ENCODE measurements at places on chromosomes 2 and 18. TPM values are rescaled to one million over a fixed set of nuclear protein-coding genes. Genes with fewer than 3 reads are reported as not detected.

SNTG2 gene
- total RNA-seq = 1.3 TPM

MERTK gene
- total RNA-seq = 0.75 TPM

DNA sequence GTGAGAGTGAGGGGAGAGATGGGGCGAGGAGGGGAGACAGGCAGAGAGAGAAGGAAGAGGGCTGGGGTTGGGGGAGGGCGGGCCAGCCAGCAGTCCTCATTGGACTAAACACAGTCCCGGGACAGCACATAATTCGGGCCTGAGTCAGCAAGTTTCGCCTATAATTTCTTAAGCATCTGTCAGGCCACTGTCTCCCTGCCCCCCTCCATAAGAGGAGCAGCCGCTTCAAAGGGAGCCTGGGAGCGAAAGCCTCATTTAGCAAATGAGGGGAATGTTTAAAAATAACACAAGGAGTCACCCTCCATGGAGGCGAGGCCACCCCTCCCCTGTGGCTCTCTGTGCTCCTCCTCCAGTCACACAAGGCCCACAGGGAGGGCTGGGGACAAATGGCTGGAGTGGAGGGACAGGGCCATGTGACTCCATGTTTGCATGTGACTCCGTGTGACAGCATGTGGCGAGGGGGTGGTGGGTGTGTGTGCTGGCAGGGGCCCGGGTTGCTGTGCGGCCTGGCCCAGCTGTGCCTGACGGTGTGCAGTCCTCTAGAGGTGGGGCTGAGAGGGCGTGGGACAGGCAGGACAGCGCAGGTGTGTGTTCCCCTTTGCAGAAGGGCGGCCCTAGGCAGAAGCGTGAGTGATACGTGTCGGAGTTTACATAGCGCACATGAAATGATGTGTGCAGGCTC lies 162.4 kb downstream of the CELF4 start:
- DNase-seq = no peak

- no peak for DNase-seq
Measured at GRCh38 chr2:68741238-68741637, 6.6 kb downstream of the ARHGAP25 start.

All from CD8-positive, alpha-beta memory T cell (primary cell).